ENCODE measurements at places on chromosomes 6 and 20.

GRCh38 chr6:170148709-170149470 is 142.0 kb downstream of the DLL1 start:
- DNase-seq = no peak

GRCh38 chr6:132190815-132191175 is 210.5 kb downstream of the MOXD1 start:
- DNase-seq = no peak

GRCh38 chr6:17446713-17447112 is 53.3 kb downstream of the CAP2 start:
- DNase-seq = no peak

DNA sequence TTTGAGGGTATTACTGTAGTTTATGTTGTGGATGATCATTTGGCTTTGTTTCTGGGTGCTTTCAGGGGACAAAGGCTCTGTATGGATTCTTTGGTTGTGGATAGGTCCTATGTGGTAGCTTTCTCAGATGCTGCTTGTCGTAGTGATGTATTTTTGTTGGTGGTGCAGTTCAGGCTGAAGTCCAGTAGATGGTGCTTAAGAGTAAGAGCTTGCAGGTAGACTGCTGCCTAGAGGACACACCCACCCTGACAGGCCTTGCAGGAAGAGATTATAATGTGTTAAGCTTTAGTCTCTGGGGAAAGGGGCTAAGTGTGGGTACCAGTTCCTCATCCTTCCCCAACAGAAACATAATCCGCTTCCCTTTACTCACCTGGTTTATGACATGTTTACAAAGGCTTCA is 62.6 kb upstream of the ADGRB3 start:
- peak; percentile 13 for DNase-seq

DNA sequence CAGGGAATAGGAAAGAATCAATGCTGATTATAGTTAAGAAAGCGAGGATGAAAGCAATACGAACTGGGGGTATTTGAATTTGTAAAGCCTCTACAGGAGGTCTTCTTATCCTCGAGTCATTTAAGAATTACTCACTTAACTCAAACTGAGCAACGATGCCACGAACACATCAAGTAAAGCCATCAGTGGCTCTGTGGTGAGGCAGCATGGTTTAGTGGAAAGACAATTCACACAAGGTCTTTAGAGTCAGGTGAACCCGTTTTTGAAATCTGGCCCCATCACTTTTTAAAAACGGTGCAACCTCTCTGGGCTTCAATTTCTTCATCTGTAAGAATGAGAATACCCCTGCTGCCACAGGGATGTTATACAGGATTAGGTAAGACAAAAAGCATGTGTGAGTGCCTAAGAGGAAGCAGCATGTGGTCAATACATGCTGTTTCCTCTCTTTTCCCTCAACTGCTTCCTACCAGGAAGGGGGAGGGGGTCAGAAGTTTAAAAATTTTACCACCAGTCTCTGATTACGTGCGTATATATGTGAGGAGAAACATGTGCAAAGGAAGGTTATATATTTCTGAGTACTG is 162.0 kb downstream of the BTBD9 start:
- no peak for DNase-seq

GRCh38 chr6:14077193-14077867 is 40.2 kb upstream of the CD83 start:
- no peak for DNase-seq

DNA sequence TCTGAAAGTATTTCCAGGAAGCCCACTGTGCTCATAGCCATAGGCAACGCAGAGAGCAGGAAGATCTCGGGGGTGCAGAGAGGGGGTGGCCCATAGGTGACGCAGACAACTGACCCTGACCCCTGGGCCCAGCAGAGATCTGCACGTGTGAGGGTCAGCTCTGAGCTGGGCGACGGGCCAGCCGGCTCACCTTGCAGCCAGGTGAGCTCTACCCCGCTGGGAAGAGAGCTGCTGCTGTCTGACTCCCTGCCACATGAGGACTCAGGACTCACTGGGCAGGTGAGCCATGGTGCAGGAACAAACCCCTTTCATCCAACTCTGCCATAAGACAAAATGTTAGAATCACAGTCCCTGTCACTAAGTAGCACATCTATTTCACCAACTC is 19.6 kb downstream of the ZBTB46 start:
- DNase-seq = no peak

DNA sequence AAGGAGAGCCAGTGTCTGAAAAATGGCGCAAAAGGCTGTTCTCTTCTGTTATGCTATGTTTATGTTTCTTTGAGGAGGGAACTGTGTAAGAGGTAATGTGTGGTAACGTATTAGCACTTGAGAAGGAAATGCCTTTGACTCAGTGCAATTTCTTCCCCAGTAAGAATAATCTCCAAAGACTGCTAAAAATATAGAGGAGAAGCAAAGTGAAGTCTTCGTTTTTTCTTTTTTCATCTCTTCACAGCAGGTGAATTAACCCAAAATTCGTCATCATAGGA is 47.1 kb upstream of the IFNGR1 start:
- DNase-seq = no peak

GRCh38 chr6:124567401-124567800 is 394.8 kb upstream of the RNF217 start:
- DNase-seq = no peak

- no peak for DNase-seq
Measured at GRCh38 chr6:41645007-41645618, 6.8 kb downstream of the MDFI start.

- DNase-seq = no peak
Measured at GRCh38 chr20:24790746-24791283, 158.3 kb upstream of the CST7 start.

DNA sequence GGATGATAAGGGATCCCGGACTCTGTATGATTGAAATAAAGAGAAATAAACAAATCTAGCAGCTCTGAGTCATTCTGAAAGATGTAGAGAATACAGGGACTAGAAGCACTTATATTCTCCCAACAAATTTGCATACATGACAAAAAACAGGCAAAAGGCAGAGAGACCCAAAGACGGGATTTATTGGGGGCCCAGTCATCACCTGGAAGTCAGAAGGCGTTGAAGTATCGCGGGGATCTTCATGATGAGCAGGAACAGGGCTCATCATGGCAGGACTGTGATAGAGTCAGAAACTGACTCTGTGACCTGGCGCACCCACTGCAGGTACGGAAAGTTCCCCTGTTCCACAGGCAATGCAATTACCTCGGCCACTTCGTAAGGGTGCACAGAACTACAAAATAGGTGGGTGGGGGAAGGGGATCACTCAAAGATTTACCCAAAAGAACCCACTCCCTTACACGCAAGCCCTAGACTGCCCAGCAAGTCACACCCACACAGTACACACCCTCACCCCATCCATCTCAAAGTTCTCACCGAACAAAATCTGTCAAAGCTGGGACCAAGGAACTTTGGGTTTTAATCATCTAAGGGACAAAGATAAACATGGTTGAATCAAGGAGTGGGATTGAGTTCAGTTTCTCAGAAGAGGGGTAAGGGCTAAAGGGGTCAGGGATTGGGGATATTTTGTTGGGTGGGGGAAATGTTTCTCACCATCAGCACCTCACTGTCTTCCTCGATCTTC is 1.4 kb downstream of the CUTA start:
- DNase-seq = no peak

GRCh38 chr6:165755583-165755982 is 92.5 kb upstream of the PDE10A start:
- DNase-seq = no peak

GRCh38 chr6:29814379-29815117 is 13.1 kb upstream of the HLA-G start:
- DNase-seq = no peak

DNA sequence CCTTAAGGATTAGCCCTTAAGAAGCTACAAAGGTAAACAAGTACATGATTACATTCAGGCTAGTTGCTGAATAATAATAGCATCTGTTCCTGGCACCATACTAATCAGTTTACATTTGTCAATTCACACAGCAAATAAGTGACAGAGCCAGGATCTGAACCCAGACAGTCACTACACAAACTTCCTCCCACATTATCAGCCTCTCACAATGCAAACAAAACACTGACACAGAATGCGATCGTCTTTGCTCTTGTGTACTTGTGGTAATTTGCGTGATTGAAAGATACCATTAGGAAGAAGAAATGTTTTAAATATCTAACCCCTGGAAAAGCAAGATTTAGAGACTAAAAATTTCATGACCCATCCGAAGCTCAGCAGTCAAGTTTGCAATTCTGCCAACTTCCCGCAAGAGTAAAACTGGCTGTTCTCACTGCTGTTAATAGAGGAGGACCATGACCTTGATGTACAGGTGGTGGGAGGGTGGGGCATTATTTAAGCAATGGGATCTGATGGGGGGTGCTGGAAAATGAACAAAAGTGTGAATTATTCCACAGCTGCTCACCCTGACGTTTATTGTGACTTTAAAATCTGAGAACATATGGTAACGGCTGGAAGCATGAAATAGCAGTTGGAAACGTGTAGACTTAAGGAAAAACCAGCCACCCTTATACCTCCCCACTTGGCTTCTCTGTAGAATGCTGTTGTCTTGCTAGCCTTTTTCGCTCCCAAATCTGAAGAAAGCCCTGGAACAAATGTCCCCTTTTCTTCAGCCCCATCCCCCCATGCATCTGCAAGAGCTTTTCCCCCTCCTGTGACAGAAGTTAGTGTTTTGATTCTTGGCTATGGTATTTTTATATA is 95.3 kb upstream of the ARMC2 start:
- no peak for DNase-seq

- no peak for DNase-seq
Measured at GRCh38 chr20:47549671-47550070, 48.0 kb downstream of the NCOA3 start.

GRCh38 chr6:53230775-53231467 is 82.3 kb upstream of the GCM1 start:
- no peak for DNase-seq

DNA sequence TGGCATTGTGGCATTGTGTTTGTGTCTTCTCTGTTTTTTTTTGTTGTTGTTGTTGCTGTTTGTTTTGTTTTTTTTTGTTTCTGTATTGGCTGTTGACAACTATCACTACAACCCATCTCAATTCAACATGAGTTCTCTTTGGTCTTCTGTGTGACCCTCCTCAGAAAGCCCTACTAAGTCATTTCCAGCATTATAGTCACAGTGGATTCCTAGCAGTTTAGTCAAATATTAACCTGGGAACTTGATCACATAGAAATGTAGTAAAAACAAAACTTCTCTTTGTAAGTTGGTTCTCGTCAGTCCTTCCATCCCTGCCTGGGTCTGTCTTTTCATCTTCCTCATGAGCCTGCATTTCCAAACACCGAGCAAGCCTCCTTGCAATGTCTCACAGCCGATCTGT is 16.8 kb downstream of the SLC17A2 start:
- DNase-seq = no peak

GRCh38 chr6:167559675-167560479 is 235.0 kb downstream of the TTLL2 start:
- no peak for DNase-seq

- DNase-seq = no peak
Measured at GRCh38 chr20:8787090-8787489, 281.8 kb upstream of the PLCB4 start.

GRCh38 chr20:19916531-19917485 is 100.4 kb upstream of the NAA20 start:
- DNase-seq = no peak

DNA sequence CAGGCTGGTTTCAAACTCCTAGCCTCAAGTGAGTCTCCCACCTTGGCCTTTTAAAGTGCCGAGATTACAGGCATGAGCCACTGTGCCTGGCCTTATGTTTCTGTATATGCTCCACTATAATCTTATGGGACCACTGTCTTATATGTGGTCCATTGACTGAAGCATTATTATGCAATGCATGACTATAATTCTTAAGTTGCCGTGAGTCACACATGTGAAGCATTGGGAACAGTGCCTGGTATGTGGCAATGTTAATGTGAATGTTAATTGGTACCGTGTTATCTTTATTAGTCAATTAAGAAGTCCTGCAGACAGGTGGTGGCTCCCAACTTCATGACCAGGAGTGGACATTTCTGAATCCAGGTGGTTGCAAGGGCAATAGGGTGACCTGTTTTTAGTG is 14.7 kb upstream of the ASXL1 start:
- DNase-seq = no peak

- DNase-seq = no peak
Measured at GRCh38 chr6:154996841-154997311, 1.8 kb downstream of the TIAM2 start.

- DNase-seq = no peak
Measured at GRCh38 chr6:142757852-142758628, 186.9 kb downstream of the HIVEP2 start.

DNA sequence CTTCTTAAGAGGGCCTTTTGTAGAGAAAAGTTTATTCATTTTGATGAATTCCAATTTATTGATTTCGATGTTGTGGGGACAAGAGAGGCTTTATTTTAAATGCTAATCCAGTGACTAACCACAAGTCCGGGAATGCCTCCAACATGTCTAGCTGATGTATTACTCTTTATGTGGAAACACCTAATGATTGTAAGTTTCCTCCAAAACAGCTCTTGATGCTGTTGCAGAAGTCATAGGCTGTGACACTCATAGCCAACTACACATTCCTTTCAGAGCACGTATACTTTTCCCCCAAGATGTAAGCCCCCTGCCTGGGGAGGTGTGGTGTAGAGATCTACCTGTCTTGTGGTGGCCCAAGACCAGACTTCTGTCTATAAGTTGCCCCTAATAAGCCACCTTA is 61.3 kb upstream of the RNF24 start:
- DNase-seq = peak; percentile 62

DNA sequence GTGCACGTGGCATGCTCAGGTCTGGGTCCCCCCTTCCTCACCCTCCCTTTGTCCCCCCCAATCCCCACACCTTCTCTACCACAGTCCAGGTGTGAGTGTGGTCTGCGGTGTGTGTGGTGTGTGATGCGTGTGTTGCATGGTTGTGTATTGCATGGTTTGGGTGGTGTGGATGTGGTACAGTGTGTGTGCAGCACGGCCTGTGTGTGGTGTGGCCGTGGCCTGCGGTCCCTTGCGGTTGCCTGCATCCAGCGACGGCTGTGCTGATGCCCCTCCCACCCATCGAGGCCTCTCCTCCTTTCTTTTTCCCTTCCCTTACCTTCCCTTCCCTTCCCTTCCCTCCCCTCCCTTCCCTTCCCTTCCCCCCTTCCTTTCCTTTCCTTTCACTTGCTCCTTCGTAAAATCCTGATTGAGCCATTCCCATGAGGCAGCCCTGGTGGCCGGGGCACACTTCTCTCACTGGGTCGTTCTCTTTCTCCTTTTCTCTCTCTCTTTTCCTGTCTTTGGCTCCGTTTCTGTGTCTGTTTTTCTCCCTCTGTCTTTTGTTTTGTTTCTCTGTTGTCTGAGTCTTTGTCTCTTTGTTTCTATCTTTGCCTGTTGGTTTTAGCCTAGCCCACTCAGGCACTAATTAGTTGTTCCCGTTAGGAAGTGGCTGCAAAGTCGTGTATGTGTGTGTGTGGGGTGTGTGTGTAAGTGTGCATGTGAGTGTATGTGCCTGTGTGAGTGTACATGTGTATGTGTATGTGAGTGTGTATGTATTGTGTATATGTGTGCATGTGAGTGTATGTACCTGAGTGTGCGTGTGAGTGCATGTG is 65.7 kb downstream of the SRC start:
- DNase-seq = no peak
